ENCODE measurements at places on chromosomes 5 and 9.

GRCh38 chr5:169048181-169049125, 252.5 kb downstream of the SLIT3 start:
- no peak for DNase-seq

- DNase-seq = no peak
These were observed 4.2 kb downstream of the SARDH start for GRCh38 chr9:133733796-133734533.

GRCh38 chr5:95838001-95838520, 15.5 kb upstream of the GLRX start:
- DNase-seq = no peak

DNA sequence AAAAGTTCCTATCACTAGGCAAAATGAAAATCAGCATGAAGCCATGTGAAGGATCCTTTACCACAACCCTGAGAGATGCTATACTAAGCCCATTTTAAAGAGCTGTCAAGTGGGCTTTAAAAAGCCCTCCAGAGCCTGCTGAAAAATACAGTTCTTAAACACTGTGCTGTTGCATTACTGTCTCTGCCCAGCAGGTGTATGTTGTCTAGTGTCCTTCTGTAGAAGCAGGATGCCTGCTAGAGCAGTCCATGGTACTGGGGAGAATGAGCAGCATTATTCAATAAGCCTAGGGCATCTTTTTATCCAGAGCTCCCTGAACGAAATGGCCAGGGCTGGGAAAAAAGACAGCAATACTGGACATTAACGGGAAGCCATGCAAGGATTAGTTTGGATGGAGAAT, 126.2 kb upstream of the PLCXD3 start:
- DNase-seq = no peak

GRCh38 chr5:9919306-9920030, 289.3 kb upstream of the TAS2R1 start:
- DNase-seq = no peak

DNA sequence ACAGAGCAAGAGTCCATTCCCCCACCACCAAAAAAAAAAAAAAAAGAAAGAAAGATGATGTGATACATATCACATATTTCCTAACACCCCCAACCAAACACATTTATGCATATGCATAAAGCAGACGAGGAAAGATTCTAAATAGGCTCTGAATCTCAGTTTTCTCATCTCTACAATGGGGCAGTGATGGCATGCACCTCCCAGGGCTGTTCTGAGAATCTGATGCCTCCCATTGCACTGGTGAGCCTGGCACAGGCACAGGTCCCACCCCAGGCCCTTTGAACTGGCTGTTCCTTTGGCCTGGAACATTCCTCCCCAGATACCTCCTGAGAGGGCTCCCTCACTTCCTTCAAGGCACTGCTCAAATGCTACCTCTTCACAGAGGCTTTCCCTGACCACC, 116.5 kb downstream of the C9orf50 start:
- DNase-seq = no peak
